Daoy (cell line): ENCODE measurements at places on chromosomes 4 and X. TPM values are rescaled to one million over a fixed set of nuclear protein-coding genes. Genes with fewer than 3 reads are reported as not detected.

DNA sequence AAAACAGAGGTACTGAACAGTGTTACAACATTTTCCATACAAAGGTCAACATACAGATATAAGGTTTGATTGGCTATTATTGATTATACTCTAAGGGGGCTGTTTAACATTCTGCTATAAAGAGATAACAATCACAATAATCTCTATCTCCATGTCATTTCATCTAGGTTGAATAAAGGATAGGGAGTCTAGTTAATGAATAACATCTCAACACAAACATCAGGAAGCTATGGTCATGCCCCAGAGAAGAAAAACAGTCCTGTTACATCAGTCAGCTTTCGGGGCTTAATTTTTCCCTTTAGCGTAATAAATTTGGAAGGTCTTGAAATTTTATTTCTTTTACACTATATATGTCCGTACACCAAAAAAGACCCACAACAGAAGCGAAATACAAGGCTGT lies 41.5 kb upstream of the DCAF8L2 start:
- DNase-seq, result no peak

DNA sequence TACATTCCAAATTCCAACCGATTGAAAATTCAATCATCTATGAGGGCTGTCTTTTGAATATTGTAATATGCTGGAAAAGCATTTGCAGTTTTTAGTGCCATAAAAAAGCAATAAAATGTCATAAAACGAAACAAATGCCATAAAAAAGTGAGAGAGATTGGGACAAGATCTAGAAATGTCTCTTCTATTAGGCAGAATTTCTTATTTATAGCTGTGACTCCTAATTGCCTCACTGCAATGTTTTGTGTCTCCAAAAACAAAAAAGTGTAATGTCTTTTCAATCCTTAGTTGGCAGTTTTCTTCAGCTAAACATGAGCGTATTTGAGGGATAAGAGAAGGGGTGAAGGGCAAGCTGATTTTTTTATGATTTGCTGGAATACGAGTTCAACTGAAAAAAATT lies 153.9 kb downstream of the NAF1 start:
- DNase-seq, result no peak

Gene S100P
- total RNA-seq, result not detected in 2 replicates

GRCh38 chr4:111501946-111502345 lies 643.3 kb upstream of the FAM241A start:
- no peak for DNase-seq

Gene MORF4L2
- total RNA-seq, result 834 and 916 TPM in 2 replicates

- no peak for DNase-seq
Observed at GRCh38 chrX:30643313-30643821, 9.9 kb upstream of the GK start.

- DNase-seq, result no peak
Observed at GRCh38 chrX:70908541-70908940, at the start of gene TEX11. TSS of gene TEX11 (minus strand) at chrX:70908711. CDS start at chrX:70907789, 922 bp downstream.

DNA sequence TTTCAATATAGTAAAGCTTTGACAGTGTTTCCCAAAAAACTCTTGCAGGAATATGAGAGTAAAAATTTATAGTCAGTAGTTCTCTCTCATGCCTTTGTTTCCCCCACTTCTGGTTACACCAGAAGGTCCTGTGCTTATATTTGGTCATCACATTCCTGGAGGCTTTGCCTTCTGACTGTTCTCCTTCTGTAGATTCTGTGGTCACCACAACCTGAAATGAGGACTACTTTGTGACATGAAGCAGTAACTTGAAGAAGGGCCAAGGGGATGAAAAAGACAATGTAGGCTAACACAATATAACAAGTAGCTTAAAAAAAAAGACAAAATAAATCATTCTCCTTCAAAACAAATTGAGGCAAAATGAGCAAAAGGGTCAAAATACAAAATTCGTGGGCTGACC lies 366.2 kb upstream of the NR3C2 start:
- DNase-seq, result no peak

DNA sequence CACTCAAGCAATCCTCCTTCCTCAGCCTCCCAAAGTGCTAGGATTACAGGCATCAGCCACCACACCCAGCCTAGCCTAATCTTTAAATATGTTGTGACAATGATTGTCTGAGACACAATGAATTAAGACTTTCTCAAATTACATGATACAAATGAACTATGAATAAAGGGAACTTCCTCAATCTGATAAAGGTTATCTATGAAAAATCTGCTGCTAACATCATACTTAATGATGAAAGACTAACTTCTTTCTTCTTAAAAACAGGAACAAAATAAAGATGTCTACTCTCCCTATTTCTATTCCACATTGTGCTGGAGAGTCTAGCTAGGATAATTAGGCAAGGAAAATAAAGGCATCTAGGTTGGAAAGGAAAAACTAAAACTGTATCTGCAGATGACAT lies 60.0 kb downstream of the PDHA1 start:
- no peak for DNase-seq

DNA sequence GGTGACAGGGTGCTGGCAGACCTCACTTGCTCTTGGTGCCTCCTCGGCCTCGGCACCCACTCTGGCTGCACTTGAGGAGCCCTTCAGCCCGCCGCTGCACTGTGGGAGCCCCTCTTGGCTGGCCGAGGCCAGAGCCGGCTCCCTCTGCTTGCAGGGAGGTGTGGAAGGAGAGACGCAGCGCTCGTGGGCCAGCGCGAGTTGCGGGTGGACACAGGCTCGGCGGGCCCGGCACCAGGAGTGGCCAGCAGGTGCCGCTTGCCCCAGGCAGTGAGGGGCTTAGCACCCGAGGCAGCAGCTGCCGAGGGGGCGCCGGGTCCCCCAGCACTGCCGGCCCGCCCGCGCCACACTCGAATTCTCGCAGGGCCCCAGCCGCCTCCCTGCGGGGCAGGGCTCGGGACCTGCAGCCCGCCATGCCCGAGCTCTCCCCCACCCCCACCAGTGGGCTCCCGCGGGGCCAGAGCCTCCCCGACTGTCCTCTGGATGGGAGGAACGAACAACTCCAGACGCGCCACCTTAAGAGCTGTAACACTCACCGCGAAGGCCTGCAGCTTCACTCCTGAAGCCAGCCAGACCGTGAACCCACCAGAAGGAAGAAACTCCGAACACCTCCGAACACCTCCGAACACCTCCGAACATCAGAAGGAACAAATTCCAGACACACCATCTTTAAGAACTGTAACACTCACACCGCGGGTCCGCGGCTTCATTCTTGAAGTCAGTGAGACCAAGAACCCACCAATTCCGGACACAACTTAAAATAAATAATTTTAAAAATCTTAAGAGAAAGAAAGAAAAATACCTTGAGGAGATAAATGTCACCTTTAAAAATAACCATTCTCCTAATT lies 311.1 kb upstream of the SLC7A11 start:
- DNase-seq, result no peak

Gene BBS12
- 0.48 and 1.3 TPM in 2 replicates for total RNA-seq

- DNase-seq, result no peak
Observed at GRCh38 chrX:44344194-44344593, 722 bp upstream of the EFHC2 start.

DNA sequence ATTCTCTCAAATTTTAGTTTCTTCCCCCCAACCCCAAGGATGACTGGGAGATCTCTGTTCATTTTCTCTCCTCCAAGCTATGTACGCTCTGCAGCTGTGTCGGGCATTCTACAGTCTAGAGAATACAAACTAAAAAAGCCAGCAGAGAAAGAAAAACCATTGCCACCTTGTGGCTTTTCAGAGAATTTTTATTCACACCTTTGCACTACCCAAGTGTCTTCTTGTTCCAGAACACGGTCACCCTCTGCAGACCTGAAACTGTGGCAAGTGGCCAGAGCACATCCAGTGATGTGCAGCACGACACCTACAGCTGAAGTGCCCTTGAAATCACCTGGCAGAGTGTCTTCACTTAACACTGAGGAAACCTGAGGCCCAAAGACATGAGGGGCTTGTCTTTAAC lies 68.6 kb downstream of the CHST7 start:
- no peak for DNase-seq

DNA sequence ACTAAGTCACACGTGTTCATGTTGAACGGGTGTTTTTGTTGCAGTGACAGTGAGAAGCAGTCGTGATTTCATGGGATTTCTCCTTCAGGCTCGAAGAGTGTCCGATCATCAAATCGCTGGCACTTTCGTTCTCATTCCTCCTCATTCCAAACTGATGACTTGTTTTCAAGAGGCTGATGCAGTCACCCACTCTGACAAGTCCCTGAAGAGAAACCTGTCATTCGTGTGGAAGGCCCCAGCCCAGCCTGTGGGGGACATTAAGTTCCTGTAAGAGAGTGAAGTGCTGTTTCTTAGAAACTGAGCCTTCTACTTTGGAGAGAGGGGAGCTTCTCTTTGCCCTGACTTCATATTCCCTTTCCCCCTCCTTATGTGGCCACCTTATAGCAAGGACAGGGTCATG lies 8.0 kb downstream of the REELD1 start:
- DNase-seq, result peak; percentile 74

DNA sequence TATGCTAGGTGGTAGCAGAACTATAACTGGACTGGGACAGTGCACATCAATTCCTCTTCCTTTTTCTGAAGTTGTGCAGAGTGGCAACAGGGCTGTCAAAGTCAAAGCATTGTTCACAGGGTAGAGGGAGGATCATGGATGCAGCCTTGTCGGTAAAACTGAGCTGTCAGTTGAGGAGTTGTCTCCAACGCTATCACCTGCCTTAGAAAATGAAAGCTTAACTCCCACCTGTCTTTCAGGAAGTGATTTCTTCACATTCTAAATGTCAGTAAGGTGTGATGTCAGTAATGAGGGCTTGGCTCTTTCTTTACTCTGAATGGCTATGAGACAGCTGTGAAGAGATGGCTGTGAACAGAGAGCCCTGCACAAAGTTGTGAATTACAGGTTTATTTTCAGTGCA lies 66.4 kb upstream of the BANK1 start:
- no peak for DNase-seq

DNA sequence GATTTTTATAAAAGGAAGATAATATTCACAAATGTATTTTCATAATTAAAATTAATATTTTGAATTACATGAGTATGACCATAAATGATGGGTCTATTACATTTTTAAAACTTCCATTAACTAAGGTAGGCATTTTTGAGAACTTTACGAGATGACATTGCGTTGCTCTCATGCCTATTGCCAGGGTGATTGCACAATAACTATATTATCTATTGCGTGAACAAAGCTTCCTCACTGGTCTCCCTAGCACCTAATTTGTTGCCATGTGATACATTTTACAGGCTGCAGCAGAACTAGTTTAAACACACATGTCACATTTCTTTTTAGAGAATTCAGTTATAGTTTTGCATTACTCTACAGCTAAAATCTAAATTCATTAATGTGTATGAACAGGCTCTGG lies 289.7 kb upstream of the GRID2 start:
- no peak for DNase-seq

Gene PLAC1
- total RNA-seq, result not detected in 2 replicates

- DNase-seq, result no peak
Observed at GRCh38 chr4:107131295-107131694, 95.2 kb upstream of the DKK2 start.

DNA sequence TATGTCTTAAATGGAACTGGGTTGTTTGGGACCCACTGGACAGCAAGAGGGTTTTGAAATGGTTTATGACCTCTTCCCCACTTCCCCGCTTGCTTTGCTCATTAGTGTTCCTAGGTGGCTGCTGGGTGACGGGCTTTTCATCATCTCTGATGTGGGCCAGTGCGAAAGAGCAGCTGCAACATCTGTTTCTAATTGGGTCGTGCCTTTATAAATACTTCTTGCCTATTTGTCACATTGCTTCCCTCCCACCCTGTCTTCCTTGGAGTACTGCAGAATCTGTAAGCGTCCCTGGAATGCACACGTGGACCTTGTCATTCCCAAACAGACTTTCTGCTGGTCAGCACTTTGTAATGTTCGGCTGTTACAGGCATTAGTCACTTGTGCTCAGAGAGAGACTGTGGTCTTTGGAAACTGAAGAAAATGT lies 35.2 kb downstream of the SEPTIN11 start:
- DNase-seq, result peak; percentile 84

- no peak for DNase-seq
Observed at GRCh38 chr4:69056921-69057550, 39.2 kb upstream of the UGT2B7 start.

DNA sequence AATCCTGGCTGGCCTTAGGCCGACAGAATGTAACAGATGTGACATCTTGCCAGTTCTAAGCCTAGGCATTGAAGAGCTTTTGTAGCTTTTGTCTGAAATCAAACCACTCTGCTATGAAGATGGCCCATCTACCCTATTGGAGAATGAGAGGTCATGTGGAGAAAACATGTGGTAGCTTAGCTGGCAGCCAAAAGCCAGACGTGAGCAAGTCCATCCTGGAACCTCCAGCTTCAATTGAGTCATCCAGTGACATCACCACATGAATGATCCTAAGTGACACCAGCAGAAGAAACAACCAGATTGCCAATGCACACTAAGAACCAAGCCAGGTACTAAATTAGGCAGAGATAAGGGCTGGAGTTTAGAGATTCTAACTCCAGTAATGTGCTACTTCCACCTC lies 154.8 kb upstream of the ZFP42 start:
- DNase-seq, result no peak

DNA sequence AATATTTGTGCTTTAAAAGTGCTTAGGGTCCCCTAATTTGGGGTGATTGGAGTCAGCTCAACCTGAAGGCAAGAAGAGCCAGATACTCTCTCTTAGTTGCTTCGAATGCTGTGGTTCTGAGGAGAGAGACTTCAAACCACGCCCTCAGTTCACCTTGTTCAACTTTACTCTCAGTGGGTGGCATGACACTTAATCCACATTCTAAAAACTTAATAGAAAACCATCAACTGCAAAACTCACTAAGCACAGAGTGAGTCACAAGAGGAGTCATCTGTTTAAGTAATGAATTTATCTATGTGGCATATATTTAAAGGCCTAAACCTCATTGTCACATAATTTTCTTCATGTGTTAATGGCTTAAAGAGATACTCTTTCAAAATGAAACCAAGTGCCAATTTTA lies 99.5 kb upstream of the SLC4A4 start:
- DNase-seq, result peak; percentile 36

Gene FMR1NB
- total RNA-seq, result 59.5 and 68.2 TPM in 2 replicates

Gene SUPT20HL1
- not detected in 2 replicates for total RNA-seq

Gene XAGE2
- total RNA-seq, result not detected in 2 replicates

- peak; percentile 34 for DNase-seq
Observed at GRCh38 chr4:110550260-110550659, 72.6 kb downstream of the PITX2 start.

Gene PDCL2
- total RNA-seq, result not detected in 2 replicates

Gene AFF1
- 3.6 and 4.5 TPM in 2 replicates for total RNA-seq

DNA sequence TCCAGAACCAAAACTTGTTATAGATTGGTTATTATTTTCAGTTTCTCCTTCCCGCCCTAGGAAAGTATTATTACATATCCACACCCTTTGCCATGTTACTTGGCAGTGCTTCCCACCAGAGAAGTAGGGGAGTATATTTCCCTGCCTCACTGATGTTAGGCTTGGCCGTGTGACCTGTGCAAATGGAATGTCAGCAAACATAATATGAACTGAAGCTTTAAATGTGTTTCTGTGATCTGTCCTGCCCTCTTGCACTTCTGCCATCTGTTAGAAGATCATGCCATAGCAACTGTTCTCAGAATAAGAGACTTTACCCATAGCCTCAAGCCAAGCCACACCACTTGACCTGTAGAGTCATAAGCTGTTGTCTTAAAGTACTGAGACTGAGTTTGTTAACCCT lies 36.7 kb upstream of the NEUROG2 start:
- peak; percentile 47 for DNase-seq

- DNase-seq, result peak; percentile 37
Observed at GRCh38 chrX:140505421-140506337, 810 bp upstream of the SOX3 start.

GRCh38 chrX:124209792-124210576 lies 122.5 kb upstream of the TEX13D start:
- no peak for DNase-seq
